ENCODE measurements at places on chromosomes 7 and 10. TPM values are rescaled to one million over a fixed set of nuclear protein-coding genes. Genes with fewer than 3 reads are reported as not detected.

The ATP5MK gene
- 201 TPM for total RNA-seq

DNA sequence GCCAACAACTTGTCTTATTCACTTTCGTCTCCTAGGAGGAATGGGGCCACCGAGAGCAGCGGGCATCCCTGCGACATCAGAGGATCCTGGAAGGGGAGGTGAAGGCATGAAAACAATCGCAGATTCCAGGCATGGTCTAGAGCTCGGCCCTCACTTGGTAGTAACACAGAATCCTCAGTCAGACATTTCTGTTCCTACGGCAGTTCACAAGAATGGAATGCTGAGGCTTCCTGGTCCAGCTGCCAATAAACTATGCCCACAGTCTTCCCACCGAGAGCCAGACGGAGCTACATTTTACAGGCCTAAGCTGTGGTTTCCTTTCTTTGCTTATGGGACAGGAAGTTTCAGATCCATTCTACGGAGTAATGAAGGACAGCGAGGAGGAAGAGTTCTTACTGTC, 75.8 kb downstream of the OR13A1 start:
- DNase-seq, result no peak

The SAMD9 gene
- 11.3 TPM for total RNA-seq

GRCh38 chr7:130223646-130224045, 16.0 kb downstream of the SSMEM1 start:
- no peak for DNase-seq

The TUBAL3 gene
- not detected for total RNA-seq

The ASZ1 gene
- not detected for total RNA-seq

DNA sequence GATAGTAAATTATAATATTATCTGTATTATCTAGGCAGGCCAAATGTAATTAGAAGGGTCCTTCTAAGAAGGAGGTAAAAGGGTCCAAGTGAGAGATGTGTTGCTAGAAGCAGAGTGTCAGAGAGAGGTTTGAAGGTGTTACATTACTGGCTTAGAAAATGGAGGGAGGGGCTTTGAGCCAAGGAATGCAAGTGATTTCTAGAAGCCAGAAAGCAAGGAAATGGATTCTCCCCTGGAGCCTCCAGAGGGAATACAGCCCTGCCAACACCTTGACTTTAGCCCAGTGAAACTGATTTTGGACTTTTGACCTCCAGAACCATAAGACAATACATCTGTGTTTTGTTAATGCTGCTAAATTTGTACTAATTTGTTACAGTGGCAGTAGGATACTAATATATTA, 97.9 kb upstream of the IL6 start:
- DNase-seq, result no peak

The TMEM139 gene
- total RNA-seq, result not detected

GRCh38 chr7:77258593-77258992, 59.0 kb upstream of the FGL2 start:
- no peak for DNase-seq

- no peak for DNase-seq
Observed at GRCh38 chr7:128063088-128063487, 31.9 kb upstream of the LRRC4 start.

- DNase-seq, result no peak
Observed at GRCh38 chr10:46325021-46325420, 38.2 kb downstream of the ANTXRL start.

DNA sequence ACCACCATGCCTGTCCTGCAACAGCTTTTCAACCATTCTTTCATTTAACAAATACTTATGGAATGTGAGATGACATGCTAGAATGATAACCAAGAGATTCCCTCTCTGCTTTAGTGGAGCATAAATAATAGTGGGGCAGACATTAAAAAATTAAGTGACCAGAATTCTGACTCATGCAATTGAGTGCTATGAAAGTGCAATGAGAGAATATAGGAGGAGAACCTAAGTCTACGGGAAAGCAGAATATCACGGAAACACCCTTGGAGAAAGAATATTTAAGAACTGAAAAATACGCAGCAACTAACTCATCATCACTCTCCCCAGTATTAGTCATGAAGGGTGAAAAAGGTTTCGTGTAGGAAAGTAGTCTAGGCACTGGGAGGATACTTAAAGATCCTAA, 7.1 kb downstream of the KIF5B start:
- DNase-seq, result no peak

GRCh38 chr10:70164163-70164562, 6.2 kb downstream of the SAR1A start:
- no peak for DNase-seq

DNA sequence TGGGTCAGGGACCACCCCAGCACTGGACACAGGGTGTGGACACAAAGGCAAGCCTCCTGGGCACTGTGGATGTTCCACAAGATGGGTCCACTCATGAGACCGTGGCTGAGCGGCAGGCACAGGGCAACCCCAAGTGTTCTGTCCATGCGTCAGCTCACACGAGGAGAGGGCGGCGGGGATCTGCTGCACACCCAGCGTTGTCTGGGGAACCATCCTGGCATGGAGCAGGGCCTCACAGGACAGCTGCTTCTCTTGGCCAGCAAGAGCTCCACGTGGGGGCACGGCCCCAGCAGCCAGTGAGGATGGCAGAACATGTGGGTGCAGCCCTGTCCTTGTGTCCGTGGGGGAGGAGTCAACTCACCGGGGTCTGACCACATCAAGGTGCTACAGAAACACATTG, 195.4 kb downstream of the PTPRN2 start:
- no peak for DNase-seq

- no peak for DNase-seq
Observed at GRCh38 chr10:68628576-68629127, 68.5 kb downstream of the TET1 start.

GRCh38 chr10:129901389-129902006, 62.6 kb downstream of the EBF3 start:
- DNase-seq, result no peak

DNA sequence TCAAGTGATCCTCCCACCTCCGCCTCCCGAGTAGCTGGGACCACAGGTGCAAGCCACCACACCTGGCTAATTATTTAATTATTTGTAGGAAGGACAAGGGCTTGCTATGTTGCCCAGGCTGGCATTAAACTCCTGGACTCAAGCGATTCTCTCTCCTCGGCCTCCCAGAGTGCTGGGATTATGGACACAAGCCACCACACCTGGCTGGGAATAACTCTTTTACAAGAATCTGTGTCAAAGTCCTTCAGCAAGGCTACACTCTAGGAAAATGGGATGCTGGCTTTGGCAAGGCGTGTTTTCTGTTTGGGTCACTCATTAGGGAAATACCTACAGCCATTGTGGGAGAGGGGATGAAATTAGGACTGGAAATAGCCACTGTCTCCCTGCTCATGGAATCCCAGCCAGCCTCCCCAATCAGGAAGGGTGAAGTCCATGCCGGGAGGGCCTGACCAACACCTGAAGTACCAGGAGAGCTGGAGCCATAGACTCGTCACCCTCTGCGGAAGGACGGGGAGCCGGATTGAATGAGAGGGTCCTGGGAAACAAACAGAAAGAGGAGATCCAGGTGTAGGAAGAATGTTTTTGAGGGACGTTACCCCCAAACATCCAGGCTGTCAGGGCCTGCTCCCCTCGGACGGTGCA, 72.2 kb upstream of the MYL10 start:
- DNase-seq, result no peak

GRCh38 chr7:80699045-80699638, 60.7 kb downstream of the CD36 start:
- peak; percentile 47 for DNase-seq

GRCh38 chr7:105452085-105452484, 63.4 kb upstream of the SRPK2 start:
- DNase-seq, result no peak

GRCh38 chr7:32033006-32033405, 37.2 kb downstream of the PDE1C start:
- no peak for DNase-seq

GRCh38 chr7:84248843-84249242, 54.3 kb upstream of the SEMA3A start:
- DNase-seq, result no peak

- no peak for DNase-seq
Observed at GRCh38 chr10:43959364-43960134, 310.9 kb upstream of the ZNF32 start.

The SRRM3 gene
- 3.3 TPM for total RNA-seq

DNA sequence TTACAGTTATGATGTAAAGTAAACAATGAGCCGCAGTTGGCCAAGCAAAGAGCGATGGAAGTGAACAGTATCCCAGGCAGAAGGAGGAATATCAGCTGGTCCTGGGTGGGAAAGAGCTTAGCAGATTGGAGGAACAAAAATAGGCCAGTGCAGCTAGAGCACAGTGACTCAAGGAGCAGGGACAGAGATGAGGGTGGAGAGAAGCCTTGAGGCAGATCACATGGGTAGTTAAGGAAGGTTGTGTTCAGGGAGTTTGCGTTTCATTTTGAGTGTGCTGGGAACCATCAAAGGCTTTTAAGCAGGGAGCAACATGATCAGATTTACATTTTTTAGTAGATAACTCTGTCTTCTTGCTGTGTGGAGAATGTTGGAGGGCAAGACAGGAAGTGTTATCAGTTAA, 113.6 kb downstream of the OAT start:
- DNase-seq, result no peak

DNA sequence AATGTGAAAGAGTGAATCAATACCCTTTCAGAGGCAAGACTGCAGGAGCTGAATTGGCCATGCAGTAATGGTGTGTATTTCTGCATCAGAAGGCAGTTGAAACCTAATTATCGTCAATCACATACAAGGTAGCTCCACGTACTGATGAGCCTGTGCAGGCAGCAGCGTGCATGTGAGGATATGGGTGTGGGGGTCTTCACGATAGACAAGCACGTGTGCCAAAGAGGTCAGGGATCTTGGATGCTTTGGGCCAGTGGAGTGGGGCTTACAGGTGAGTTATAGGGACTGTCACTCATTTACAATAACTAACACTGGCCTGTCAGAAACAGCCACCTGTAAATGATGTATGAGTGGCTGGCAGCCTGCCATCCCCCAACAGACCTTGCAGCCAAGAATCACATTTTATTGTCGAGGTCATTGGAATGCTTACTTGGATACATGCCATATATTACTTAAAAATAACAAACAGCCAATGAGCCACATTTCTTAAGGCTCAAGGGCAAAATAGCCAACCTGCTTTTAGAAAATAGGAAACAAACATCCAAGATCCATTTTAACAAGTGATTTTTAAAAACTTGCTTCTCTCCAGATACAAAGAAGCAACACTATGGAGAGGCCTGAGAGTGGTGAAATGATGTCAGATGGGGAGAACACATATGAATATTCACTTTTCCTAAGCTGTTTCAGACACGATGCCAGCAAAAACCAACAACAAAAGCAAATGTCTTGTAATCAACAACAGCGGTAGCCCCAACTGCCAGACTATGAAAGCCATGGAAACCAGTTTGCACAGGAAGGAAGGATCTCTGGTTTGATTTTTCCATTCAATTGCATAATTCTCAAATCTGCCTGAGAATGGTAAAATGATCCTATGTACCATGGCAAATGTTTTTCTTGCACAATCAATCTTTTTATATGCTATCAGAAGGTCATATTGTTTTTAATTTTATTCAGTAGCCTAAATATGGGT, 210.7 kb downstream of the SKAP2 start:
- peak; percentile 96 for DNase-seq

GRCh38 chr10:115049960-115050359, 43.2 kb upstream of the ATRNL1 start:
- DNase-seq, result no peak

DNA sequence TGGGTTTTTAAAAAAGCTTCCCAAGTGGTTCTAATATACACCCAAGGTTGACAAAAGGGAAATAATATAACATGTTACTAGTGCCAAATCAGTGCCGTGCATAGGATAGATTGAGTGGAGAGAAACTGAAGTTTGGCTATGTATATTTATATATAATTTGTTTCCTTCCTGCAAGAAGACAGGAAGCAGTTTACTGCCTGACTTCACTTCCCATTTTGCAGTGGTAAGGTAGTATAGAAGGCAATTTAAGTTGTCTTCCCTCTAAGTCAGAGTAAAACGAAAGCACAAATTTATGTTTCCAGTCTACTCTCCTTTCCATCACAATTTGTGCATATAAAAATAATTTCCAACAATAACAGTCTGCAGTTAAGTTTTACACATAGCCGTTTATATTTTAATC, 3.4 kb upstream of the HYCC1 start:
- DNase-seq, result no peak

The CPN1 gene
- total RNA-seq, result not detected

- no peak for DNase-seq
Observed at GRCh38 chr10:96687317-96688012, 32.8 kb downstream of the PIK3AP1 start.

All from dermis microvascular lymphatic vessel endothelial cell (primary cell).